ENCODE measurements at places on chromosomes 6 and 20.

- DNase-seq = no peak
Measured at GRCh38 chr6:33768644-33769120, 20.2 kb downstream of the LEMD2 start.

GRCh38 chr6:71649915-71650314 lies 236.4 kb upstream of the RIMS1 start:
- DNase-seq = no peak

GRCh38 chr6:1607516-1608221 lies 2.0 kb upstream of the FOXC1 start:
- DNase-seq = no peak

- no peak for DNase-seq
Measured at GRCh38 chr20:1654996-1655395, 2.6 kb downstream of the SIRPG start.

DNA sequence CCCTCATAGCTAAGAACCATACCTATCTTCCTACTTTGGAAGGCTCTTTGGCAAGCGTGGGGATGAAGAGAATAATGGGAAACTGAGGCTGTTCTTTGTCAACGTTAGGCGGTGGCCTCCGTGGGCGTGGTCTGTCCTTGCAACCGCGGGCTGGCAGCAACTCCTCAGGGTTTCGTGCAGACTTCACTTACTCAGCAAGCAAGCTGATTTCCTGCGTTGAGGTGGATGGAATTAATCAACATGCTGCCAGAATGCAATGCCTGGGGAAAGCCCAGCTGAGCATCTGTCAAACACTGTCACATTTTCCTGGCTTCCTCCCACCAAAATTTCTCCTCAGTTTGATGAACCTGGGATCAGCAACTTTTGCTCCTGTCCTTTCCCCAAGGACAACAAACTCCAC lies 9.2 kb upstream of the IL17F start:
- no peak for DNase-seq

Data from epithelial cell of proximal tubule (primary cell).